ENCODE measurements at places on chromosomes 3 and 15. TPM values are rescaled to one million over a fixed set of nuclear protein-coding genes. Genes with fewer than 3 reads are reported as not detected.

DNA sequence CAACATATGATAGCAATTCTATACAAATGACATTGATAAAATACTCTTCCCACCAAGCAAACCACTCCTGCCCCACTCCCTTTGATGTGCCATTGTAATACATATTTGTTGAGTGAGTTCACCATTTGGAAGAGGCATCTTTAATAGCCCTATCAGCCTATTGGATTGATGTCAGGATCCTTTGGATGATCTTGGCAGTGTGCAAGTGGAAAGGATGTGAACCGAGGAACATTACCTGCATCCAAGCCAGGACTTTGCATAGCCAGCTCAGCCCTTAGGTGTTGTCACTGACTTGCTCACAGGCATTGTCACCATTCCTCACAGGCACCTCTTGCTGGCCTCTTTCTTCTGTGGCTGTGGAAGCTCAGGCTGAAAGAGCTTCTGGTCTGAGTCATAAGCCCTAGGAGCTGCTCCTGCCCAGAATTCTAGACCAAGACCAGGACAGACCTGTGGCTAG is 16.5 kb upstream of the TIMP4 start:
- no peak for DNase-seq
- no peak overlapping the region for H3K27ac ChIP-seq
- H3K4me1 ChIP-seq: peaks cover 13% of the 10 kb centered on the region
- no peaks in the 10 kb centered on the region for H3K27me3 ChIP-seq
- no peak overlapping the region for H3K4me3 ChIP-seq

DNA sequence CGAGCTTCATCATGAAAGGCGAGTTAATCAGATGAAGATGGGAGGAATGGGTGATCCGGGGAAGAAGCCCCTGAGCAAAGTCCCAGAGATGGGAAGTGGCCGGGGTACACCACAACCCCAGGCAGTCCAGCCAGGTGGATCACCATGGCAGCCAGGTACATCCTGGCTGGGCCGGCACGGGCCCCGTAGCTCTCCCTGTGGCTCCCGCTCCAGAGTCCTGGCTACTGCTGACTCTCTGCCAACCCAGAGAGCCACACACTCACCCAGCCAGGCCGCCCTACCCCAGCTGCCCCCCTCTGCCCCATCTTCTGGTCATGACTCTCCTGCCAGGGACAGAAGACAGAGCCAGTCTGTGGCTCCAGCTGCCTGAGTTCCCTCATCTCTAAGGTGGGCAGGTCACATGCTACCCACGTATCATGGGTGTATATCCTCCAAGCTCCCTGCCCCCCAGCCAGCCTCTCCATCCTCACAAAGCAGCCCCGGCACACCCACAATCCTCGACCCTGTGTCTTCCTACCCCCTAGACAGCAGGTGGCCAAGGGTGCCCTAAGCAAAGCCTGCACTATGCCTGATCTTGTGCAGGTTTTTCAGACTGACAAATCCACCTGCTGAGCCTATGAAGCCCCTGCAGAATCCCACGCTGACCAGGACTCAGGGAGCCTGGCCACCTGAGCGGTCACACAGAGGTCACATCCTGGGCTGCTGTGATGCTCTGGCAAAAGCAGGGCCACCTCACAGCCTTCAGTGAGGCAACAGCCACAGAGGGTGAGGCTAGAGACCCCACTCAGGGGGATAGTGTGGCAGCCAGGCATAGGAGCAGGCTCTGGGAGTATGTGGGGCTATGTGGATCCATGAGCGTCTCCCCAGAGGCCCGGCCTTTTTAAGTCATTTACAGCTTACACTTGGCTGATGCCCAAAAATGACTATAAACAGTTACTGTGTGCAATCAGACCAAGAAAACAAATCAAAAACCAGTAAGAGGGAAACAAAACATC is 13.2 kb downstream of the XXYLT1 start:
- peaks cover 21% of the 10 kb centered on the region for H3K36me3 ChIP-seq
- H3K27ac ChIP-seq: no peak overlapping the region
- H3K4me3 ChIP-seq: no peak overlapping the region

DNA sequence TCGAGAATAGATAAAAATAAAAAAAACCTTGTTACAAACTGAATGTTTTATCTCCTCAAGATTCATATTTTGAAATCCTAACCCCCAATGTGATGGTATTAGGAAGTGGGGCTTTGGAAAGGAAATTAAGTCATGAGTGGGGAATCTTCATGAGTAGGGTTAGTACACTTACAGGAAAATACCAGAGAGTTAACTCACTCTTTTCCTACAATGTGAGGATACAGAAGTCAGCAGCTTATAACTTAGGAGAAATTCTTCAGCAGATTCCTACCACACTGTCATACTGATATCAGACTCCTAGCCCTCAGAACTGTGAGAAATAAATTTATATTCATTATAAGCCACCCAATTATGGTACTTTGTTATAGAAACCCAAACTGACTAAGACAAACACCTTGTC is 453.1 kb downstream of the GBE1 start:
- DNase-seq: no peak
- no peaks in the 10 kb centered on the region for H3K4me1 ChIP-seq
- H3K27me3 ChIP-seq: no peaks in the 10 kb centered on the region
- no peak overlapping the region for H3K4me3 ChIP-seq

Gene DCLK3
- total RNA-seq: not detected

GRCh38 chr15:36943508-36944361 is 156.6 kb downstream of the MEIS2 start:
- no peak overlapping the region for H3K4me3 ChIP-seq
- H3K4me1 ChIP-seq: no peaks in the 10 kb centered on the region
- no peaks in the 10 kb centered on the region for H3K27me3 ChIP-seq
- H3K36me3 ChIP-seq: no peaks in the 10 kb centered on the region

GRCh38 chr3:49903451-49904424 is at the start of gene MST1R:
Gene MST1R, minus strand, starts transcription at chr3:49903873. Its CDS starts 264 bp downstream, at chr3:49903609.
- peaks cover 67% of the 10 kb centered on the region for H3K36me3 ChIP-seq
- DNase-seq: peak; percentile 98
- no peaks in the 10 kb centered on the region for H3K27me3 ChIP-seq
- H3K4me1 ChIP-seq: peaks cover 24% of the 10 kb centered on the region
- H3K4me3 ChIP-seq: peak within 1 kb of the TSS; percentile 87
